Cerebellum (tissue), 4 donors: ENCODE measurements at places on chromosomes 2 and 18.

DNA sequence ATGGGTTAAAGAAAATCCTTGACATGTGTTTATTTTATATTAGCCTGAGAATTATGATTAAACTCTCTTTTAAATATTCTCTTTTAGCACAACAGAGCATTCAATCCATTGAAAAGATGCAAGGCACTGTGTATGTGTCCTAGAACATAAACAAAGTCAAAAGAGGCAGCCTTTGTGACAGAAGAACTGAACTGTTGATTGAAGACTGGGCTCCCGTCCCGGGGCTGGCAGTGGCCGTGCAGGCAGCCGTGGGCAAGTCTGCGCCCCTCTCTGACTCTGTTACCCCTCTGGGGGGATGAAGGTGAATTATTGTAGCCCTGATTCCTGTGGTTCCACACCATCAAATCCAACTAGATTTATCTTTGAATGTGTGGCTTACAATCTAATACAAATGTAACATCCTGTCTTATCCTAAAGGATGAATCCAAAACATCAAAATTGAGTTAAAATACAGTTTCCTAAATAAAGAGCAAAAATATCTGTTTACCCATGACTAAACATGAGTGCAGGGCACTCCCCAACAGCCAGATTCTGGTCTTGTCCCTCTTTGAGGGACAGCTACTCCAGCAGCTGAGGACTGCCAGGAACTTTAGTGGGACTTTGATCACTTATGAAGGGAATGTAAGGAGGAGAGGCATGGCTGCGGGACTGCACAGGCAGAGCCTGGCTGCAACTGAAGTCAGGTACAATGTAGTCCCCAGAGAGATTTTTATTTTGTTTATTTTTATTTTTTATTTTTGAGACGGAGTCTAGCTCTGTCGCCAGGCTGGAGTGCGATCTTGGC lies 37.3 kb upstream of the SH3BP4 start:
- no peak for DNase-seq

GRCh38 chr2:168375195-168375798 lies 80.8 kb upstream of the CERS6 start:
- no peak for DNase-seq

- no peak for DNase-seq
These were observed 24.4 kb upstream of the ERMN start for GRCh38 chr2:157349949-157350515.

DNA sequence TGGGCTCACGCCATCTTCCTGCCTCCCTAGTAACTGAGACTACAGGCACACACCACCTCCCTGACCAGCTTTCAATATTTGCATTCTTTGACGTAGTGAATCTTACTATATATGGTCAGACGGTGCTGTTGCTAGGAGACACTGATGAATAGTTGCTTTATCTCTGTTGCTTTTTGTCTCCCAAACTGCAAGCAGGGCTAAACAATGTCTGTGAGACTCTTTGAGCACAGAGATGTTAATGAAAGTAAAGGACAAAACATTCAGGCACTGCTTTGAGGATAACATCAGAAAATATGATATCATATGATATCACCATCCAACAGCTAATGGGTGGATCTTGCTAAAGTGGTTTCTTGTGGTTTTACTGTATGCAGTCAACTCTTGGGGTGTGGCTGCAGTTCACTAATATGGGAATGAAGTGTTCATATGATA lies 43.0 kb downstream of the EMILIN2 start:
- DNase-seq = no peak

GRCh38 chr2:53208815-53209214 lies 558.8 kb upstream of the CHAC2 start:
- no peak for DNase-seq

DNA sequence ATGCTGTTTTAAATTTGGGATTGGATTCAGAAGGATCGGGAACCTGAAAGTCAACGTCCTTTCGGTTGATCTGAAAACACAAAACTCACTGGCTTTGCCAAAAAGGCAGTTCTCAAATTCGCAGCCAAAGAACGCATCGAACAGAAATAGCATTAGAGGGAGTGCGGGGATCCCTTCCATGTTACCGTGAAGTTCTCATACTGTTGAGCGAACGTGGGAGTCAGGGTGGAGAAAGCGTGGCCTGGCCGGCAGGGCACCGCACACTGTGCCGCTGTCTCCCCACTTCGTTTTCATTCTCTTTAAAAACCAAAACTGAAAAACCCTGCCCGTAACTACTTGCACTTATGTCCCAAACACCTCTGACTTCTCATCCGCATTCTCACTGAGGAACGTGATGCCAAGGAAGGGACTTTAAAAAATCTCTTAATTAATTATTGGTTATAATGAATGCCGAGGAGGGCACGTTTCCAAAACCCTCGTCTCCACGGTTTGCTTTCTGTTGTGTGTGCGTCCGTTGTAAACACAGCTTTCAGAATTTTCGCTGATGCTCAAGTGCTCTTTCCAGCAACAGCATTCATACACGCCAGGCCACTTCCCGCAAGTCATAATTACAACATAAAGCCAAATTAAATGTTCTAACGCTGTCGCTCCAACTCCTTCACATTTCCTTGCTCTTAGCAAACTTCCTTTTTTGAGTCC lies 60.9 kb upstream of the TWIST2 start:
- no peak for DNase-seq

GRCh38 chr18:26919627-26920026 lies 54.1 kb upstream of the AQP4 start:
- DNase-seq = no peak

GRCh38 chr2:238440767-238441166 lies 14.0 kb downstream of the ASB1 start:
- no peak for DNase-seq

DNA sequence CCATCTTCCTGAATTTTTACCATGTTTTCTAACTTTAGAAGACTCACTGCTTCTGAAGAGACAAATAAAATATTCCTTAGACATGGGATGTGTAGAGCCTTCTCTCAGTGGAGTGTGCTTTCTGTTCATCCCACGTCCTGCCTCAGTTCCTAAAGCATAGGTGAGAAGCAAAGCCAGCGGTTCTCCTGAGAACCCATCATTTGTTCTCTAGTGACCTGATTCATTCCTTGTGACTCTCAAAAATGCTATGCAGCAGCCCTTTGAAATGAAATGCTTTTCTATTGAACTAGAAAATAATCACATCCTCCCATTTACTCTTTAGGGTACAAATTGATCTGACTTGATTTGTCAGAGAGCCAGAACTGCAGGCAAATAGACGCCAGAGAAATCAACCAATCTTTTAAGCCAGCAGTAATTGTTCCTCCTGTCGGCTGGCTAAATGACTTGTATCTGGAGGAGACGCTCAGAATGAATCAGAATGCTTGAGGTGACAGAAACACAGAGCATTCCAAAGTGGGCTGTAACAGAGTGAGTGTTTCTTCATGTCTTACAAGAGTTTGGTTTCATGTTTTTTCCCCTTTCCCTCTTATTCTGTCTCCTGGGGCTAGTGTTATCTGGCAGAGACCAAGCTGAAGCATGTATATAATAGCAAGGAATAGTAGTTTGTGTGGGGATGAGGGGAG lies 81.3 kb upstream of the TMEM178A start:
- no peak for DNase-seq

- no peak for DNase-seq
These were observed 30.6 kb downstream of the HS1BP3 start for GRCh38 chr2:20620271-20620681.

- DNase-seq = no peak
These were observed 1.4 kb upstream of the YES1 start for GRCh38 chr18:813172-814071.

- no peak for DNase-seq
These were observed 374.6 kb upstream of the LYPD1 start for GRCh38 chr2:133044556-133044955.

DNA sequence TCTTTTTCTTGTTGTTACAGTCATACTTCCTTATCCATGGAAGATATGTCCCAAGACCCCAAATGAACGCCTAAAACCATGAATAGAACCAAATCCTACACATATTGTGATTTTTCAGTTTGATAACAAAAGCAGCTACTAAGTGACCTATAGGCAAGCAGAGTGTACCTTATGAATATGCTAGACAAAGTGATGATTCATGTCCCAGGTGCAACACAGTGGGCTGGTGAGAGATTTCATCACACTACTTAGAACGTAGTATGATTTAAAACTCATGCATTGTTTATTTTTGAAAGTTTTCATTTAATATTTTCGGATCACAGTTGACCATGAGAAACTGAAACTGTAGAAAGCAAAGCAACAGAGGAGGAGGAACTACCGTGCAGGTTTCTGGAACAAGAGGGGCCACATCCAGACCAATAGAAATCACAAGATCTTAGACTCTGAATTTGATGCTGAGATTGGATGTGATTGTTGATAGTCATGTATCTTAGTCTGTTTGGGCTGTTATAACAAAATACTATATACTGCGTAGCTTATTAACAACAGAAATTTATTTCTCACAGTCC lies 470.8 kb upstream of the VRK2 start:
- DNase-seq = no peak

- no peak for DNase-seq
These were observed 18.9 kb downstream of the PTPN18 start for GRCh38 chr2:130374587-130375290.

DNA sequence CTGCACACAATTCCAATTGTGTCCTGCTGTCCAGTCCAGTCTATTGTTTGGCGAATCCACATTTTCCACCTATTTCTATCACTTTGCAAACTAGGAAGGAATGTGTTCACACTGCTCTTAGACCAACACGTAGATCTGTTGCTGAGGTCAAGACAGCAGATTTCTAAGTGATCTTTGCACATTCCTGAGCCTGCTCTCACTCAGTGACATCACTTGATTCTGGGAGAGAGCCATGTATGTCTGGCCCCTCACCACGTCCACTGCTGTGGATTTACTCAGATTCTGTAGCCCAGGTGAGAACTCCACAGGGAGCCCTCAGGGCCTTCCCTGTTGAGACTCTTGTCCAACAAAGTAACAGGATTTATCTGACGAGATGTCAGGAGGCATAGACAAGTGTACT lies 317.2 kb downstream of the TSN start:
- no peak for DNase-seq

- DNase-seq = no peak
These were observed 39.9 kb upstream of the ELOA2 start for GRCh38 chr18:47075098-47075883.
